ENCODE measurements at places on chromosomes 2 and 18. TPM values are rescaled to one million over a fixed set of nuclear protein-coding genes. Genes with fewer than 3 reads are reported as not detected.

CAPN14 gene
- 0.06 TPM for polyA plus RNA-seq

SRD5A2 gene
- polyA plus RNA-seq, result not detected

MAP3K19 gene
- not detected for polyA plus RNA-seq

VIT gene
- polyA plus RNA-seq, result 1.5 TPM

SMAD7 gene
- 65.4 TPM for polyA plus RNA-seq

ERBB4 gene
- polyA plus RNA-seq, result 4.5 TPM

UPP2 gene
- not detected for polyA plus RNA-seq

PPP1R1C gene
- 10.7 TPM for polyA plus RNA-seq

PARD3B gene
- polyA plus RNA-seq, result 11.5 TPM

HOXD12 gene
- 3.1 TPM for polyA plus RNA-seq

PDE1A gene
- polyA plus RNA-seq, result 1.7 TPM

CERKL gene
- polyA plus RNA-seq, result 2.0 TPM

RNF152 gene
- 2.0 TPM for polyA plus RNA-seq

MRPL33 gene
- polyA plus RNA-seq, result 311 TPM

RAX gene
- not detected for polyA plus RNA-seq

SGPP2 gene
- polyA plus RNA-seq, result 0.71 TPM

PLEKHA3 gene
- polyA plus RNA-seq, result 32.1 TPM

WNT10A gene
- polyA plus RNA-seq, result 5.7 TPM

PDE11A gene
- 0.71 TPM for polyA plus RNA-seq

CCDC85A gene
- 4.4 TPM for polyA plus RNA-seq

FOXD4L1 gene
- not detected for polyA plus RNA-seq

ARHGAP25 gene
- 0.21 TPM for polyA plus RNA-seq

DSC2 gene
- polyA plus RNA-seq, result 24.3 TPM

AKAIN1 gene
- not detected for polyA plus RNA-seq

IL36RN gene
- polyA plus RNA-seq, result 0.23 TPM

LAMA1 gene
- polyA plus RNA-seq, result 29.0 TPM

ATIC gene
- polyA plus RNA-seq, result 82.1 TPM

ANO7 gene
- polyA plus RNA-seq, result 3.0 TPM

TMEFF2 gene
- 1.8 TPM for polyA plus RNA-seq

SGO2 gene
- polyA plus RNA-seq, result 7.0 TPM

EFR3B gene
- 1.6 TPM for polyA plus RNA-seq
